ENCODE measurements at places on chromosomes 3 and 15.

DNA sequence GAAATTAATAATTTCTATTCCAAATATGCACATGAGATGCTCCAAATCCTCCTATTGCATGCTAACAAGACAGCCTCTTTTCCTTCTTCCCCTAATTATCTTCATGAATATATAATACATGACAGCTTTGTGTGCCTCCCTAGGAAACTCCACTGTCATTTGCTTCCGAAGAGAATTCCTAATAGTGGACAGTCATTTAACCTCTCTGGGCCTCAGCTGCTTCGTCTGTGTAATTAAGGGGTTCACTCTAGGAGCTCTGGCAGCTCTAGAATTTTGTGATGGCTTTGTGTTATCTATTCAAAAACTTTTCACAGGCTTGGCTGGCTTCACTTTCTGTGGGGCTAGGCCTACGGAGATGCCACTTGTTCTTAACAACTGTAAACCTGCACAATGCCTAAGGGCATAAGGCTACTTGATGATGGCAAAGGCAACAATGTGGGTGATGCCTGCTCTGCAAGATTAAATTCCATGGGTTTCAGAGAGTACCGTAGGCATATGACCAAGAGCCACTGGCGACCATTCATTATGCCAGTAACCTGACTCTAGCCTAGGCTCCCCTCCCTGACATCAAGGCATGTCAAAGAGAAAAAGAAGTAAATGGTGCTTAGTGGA is 333.8 kb upstream of the UMPS start:
- no peak for DNase-seq

DNA sequence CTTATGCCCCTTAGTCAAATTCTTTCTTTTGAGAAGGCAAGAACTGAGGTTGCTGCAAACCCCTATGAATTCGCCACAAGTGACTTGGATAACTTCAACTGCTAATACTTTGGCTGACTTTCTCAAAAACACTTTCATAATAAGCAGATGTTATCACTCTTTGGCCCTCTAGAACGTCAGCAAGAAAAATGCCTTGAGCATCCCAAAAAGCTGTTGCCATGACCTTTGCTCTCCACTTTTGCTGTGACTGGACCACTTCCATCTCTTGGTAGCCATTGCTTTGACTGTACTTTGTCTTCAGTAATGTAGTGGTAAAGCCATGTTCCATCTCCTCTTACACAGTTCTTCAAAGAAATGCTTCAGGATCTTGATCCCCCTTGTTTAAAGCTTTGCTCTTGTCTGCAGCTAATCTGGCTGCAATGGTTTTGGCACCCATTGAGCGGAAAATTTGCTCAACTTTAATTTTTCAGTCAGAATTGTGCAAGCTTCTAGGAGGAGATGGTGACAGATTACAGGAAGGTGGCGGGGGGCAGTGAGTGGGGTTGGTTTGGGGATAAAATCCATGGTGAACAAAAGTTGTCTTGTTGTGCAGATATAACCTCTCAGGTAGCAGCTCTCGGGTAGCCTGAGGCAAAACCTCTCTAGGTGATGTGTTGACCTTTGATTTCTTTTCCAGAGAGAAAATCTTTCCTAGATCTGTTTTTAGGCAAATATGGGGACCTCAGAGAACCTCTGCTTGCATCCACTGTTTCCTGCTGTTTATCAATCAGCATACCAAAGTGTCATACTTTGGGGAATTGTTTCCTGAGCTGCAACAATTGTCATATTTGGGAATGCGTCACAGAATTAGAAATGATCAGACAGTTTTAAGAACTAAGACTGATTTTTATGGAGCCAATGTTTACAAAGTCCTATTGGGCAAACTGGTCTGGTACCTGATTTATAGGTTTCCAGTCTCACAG is 83.6 kb downstream of the CCR1 start:
- DNase-seq: no peak

GRCh38 chr3:143418391-143418790 is 298.8 kb downstream of the CHST2 start:
- DNase-seq: no peak

GRCh38 chr3:44238889-44239288 is 2.8 kb upstream of the TOPAZ1 start:
- no peak for DNase-seq

GRCh38 chr3:127012091-127012490 is 29.2 kb downstream of the PLXNA1 start:
- DNase-seq: no peak

DNA sequence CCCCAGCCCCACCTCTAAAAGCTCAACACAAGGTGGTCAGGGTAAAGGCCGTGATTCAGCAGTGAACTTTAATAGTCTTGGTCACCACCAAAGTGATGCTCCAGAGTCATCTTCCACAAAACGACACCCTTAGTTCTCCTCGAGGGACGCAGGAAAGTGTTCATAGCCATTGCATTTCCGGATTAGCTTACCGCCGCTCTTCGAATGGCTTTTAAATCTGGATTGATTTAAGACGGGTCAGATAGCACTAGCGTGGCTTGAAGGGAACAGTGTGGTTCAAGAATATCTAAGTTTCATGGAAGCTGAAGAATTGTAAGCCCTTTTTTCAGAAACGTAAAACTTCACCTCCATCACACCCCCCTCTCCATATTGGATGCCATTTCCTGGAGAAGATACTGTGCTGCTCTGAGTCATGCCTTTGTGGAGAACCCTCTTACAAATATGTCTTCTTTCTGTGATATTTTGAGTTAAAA is 829 bp downstream of the RNF7 start:
- DNase-seq: no peak

- no peak for DNase-seq
Measured at GRCh38 chr3:125028657-125029056, 27.1 kb downstream of the HEG1 start.

GRCh38 chr3:54349231-54349652 is 226.9 kb downstream of the CACNA2D3 start:
- DNase-seq: no peak

GRCh38 chr15:100732211-100733055 is 130.0 kb downstream of the ASB7 start:
- no peak for DNase-seq

DNA sequence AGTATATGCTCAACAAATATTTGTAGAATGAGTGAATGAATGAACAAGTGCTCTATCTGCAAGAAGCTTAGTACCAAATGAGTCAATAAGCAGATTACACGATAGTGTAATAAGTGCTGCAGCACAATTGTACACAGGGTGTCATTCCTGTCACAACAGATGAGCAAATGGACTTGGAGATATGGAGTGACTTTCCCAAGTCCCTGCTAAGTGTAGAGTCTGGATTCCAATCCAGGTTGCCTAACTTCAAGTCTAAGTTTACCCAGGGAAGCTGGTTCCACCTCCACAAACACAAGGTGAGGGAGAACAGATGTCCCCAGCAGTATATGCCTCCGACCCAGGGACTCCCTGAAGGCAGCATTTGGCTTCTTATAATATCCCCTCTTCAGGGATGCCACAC is 77.7 kb upstream of the RAD18 start:
- no peak for DNase-seq

DNA sequence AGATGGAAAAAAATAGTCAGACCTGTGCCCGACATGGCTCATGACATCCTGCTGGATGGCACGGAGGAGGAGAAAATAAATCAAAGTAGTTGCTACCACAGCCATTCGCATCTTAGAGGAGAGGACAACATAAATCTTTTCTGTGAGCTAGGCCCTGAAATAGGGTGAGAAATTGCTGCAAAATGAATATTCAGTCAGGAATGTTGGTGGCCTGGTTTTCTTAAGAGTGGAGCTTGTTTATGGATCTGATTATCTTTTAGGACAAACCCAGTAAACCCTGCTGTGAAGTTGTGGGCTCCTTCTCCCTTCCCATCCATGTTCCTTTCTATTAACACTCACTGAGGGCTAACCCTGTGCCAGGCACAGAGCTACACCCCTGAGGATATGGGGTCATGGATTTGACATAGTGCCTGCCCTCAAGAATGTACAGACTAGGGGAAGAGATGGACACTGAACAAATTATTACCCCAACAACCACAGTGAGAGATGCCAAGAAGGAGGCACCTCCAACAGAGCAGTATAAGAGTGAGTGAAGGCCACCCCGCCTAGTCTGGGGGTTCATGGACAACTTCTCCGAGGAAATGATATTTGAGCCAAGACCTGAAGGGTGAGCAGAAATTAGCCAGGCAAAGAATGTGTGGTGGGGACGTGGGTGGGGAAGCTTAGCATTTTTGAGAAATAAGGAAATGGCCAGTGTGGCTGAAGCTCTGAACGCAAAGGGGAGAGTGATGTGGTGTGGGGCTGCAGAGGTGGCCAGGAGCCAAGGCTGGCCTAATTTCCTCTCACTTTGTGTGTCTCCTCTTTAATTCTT is 68.9 kb upstream of the ARL8B start:
- no peak for DNase-seq

Measured in stimulated activated CD4-positive, alpha-beta T cell treated with anti-CD3 and anti-CD28 coated beads, Interleukin-2, amount 100 ng/mL, for 24 hours (primary cell).